ENCODE measurements at places on chromosomes 6 and 20. TPM values are rescaled to one million over a fixed set of nuclear protein-coding genes. Genes with fewer than 3 reads are reported as not detected.

DNA sequence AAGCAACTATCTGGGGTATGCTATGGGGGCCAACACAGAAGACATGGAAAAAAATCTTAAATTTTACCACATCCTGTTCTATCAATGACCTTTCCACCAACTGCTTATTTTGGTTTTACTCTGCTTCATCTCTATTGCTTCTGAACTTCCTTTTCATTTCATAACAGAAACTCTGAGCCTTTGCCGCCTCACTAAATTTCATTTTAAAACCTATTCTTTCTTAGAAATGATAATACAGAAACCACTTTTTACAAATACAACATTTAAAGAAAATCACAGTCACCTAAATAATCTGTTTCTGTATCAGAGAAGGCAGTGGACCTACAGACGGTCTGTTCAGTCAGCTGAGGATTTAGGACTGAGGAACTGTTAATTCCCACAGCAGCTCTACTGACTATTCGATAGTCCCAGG lies 117.5 kb downstream of the KCNQ5 start:
- no peaks in the 10 kb centered on the region for H3K27me3 ChIP-seq
- peaks cover 28% of the 10 kb centered on the region for H3K4me1 ChIP-seq
- no peak overlapping the region for H3K27ac ChIP-seq
- no peak overlapping the region for H3K4me3 ChIP-seq
- no peak for DNase-seq

The CHMP4B gene
- 94.1 TPM for total RNA-seq

DNA sequence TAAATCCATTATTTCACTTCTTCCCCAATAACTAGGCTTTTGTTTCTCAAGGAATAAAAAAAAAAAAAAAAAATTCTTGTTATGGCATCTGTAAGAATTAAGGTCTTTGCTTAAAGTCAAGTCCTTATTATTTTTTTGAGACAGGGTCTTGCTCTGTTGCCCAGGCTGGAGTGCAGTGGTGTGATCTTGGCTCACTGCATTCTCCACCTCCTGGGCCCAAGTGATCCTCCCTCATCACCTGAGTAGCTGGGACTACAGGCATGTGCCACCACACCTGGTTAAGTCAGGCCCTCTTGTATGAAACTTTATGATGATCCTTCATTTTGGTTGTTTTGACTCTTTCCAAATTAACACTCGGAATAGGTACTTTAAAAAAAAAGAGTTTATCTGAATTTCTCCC lies 17.3 kb downstream of the DSTN start:
- DNase-seq = no peak
- peaks cover 12% of the 10 kb centered on the region for H3K36me3 ChIP-seq
- H3K4me3 ChIP-seq = no peak overlapping the region
- H3K27me3 ChIP-seq = no peaks in the 10 kb centered on the region
- H3K4me1 ChIP-seq = peaks cover 25% of the 10 kb centered on the region

The CST2 gene
- not detected for total RNA-seq

DNA sequence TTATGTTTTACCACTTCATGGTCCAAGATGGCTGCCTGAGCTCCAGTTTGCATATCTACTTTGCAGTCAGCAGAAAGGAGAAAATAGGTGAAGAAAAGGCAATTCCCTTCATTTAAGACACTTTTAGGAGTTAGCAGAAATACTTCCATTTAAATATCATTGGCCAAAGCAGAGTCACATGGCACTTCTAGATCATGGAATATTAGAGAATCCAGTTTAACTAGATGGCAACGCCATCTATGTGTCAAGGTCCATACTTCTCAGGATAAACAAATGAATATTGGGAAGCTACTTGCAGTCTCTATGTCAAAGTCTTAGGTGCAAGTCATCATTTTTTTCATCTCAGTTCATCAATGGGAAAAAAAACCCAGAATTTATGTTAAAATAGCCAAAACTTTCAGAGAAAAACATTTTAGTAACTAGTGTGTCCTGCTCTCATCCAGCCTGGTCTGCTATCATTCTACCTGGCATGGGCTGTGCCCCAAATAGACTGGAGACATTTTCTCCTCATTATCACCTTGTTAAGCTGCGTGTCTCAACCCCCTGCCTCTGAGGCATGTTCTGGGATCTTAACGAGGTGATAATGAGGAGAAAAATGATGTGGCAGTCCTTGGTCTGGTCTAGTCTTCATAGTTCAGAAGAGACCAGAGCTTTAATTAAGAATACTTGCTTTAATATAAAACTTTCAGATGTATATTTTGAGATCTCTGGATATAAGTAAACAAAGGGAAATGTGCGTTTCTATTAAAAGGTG lies 227.3 kb downstream of the TBX18 start:
- H3K4me1 ChIP-seq = no peaks in the 10 kb centered on the region
- no peak overlapping the region for H3K27ac ChIP-seq
- no peaks in the 10 kb centered on the region for H3K36me3 ChIP-seq
- H3K27me3 ChIP-seq = no peaks in the 10 kb centered on the region
- no peak for DNase-seq

The LRRC73 gene
- 0.18 TPM for total RNA-seq

DNA sequence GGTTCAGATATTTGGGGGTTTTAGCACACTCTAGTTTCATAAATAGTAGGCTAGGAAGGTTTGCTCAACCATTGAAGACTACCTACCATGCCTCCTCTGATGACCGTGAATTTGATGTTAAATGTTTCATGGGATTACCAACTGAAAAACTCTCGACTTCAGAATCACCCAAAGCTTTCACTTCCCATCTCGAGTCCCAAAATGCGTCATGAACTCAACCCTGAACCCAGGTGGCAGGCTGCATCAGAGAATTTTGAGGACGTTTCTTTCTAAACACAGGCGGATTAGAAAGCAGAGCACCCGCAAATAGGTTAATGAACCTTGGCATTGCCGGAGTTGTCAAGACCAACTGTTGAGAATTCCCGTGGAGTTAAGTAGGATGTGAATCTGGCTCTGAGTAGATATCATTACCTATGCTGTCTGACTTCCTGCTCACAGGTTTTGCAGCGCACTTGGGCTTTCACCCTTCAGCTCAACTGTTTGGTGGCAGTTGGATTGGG lies 98.4 kb upstream of the ADTRP start:
- H3K4me3 ChIP-seq = no peak overlapping the region
- H3K27me3 ChIP-seq = no peaks in the 10 kb centered on the region
- no peak for DNase-seq
- no peak overlapping the region for H3K27ac ChIP-seq
- H3K36me3 ChIP-seq = no peaks in the 10 kb centered on the region

- no peaks in the 10 kb centered on the region for H3K36me3 ChIP-seq
- DNase-seq = no peak
- no peaks in the 10 kb centered on the region for H3K4me1 ChIP-seq
- no peak overlapping the region for H3K27ac ChIP-seq
- H3K4me3 ChIP-seq = no peak overlapping the region
- H3K27me3 ChIP-seq = peaks cover 4% of the 10 kb centered on the region
Measured at GRCh38 chr6:146090474-146090873, 61.6 kb downstream of the GRM1 start.

- no peaks in the 10 kb centered on the region for H3K36me3 ChIP-seq
- no peak overlapping the region for H3K27ac ChIP-seq
- no peak for DNase-seq
Measured at GRCh38 chr6:133230052-133230451, 11.1 kb upstream of the EYA4 start.

DNA sequence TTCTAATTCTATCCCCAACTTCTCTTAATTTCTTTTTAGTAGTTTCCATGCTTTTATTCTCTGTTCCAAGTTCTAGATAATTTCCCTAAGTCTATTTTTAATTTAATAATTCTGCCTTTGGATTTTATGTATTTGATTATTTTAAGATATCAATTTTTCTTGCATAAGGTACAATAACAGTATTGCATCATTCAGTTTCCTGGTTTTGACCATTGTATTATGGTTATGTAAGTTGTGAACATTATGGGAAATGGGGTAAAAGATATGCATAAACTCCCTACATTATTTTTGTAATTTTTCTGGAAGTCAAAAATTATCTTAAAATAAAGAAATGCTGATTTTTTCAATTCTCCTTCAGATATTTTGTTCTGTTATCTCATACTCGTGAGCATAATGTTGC lies 21.1 kb upstream of the CENPW start:
- no peak overlapping the region for H3K27ac ChIP-seq
- DNase-seq = no peak
- H3K27me3 ChIP-seq = peaks cover 9% of the 10 kb centered on the region
- H3K4me1 ChIP-seq = no peaks in the 10 kb centered on the region
- H3K36me3 ChIP-seq = no peaks in the 10 kb centered on the region
- no peak overlapping the region for H3K4me3 ChIP-seq

DNA sequence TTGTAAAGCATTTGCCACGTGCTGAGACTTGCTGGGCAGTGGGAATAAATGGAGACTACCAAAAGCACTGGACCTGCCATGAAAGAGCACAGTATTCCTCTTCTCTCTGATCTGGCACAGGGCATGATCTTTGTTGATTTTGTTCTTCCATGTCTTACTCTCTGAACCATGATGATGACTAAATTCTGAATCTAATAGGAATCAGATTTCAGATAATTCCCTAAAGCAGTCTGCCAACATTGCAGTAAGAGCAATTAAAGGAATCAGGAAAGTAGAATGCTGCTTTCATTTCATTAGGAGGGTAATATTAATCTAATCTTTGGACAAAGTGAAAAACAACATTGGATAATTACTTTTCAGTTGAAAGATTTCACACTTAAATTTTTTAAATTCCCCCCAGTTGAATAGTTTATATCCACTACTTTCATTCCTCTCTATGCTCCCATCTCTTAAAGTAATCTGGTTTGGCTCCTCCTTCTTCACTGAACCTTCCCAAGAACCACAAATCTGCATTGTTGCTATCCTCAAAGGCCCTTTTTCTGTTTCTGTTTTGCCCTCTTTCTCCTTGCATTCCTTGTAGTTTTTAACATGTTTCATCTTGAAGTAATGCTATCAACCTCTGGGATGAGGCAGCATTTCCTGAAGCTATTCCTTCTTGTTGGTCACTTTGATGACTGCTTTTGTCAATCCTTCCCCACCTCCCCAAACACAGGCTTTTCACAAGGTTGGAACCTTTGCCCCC lies 243.2 kb upstream of the TENT5A start:
- H3K27me3 ChIP-seq = no peaks in the 10 kb centered on the region
- no peak overlapping the region for H3K27ac ChIP-seq
- no peak for DNase-seq

DNA sequence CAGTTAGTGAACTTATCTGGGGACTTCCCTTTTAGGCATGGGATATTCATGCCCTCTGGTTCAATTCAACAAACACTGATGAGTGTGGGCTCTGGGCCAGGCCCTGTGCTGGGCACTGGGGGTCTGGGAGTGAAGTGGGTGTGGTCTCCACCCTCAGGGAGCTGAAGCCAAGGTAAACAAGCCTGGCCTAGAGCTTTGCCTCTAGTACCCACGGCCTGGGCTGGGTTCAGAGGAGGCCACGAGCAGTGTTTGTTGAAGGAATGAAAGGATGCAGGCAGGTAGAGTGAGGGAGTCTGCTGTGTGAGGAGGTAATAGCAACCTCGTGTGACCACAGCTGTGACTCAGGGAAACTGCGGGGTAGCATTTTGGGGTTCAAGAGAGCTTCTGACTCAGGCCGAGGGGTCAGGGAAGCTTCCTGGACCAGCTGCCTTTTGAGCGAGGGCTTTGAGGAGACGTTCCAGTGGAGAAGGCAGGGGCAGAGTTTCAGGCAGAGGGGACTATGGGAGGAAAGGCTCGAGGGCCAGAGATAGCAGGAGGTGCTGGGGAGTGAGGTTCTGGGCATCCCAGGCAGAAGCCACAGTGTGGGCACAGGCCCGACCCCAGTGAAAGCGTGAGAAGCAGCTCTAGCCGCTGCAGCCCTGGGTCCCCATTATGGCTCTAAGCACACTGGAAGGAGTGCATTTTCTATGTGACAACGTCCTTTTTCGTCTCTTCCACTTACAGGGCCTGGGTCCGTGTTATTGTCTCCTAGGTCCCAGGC lies 5.6 kb downstream of the MYLK2 start:
- DNase-seq = no peak
- peaks cover 4% of the 10 kb centered on the region for H3K4me1 ChIP-seq
- no peak overlapping the region for H3K4me3 ChIP-seq
- H3K27ac ChIP-seq = no peak overlapping the region
- no peaks in the 10 kb centered on the region for H3K36me3 ChIP-seq
- no peaks in the 10 kb centered on the region for H3K27me3 ChIP-seq

DNA sequence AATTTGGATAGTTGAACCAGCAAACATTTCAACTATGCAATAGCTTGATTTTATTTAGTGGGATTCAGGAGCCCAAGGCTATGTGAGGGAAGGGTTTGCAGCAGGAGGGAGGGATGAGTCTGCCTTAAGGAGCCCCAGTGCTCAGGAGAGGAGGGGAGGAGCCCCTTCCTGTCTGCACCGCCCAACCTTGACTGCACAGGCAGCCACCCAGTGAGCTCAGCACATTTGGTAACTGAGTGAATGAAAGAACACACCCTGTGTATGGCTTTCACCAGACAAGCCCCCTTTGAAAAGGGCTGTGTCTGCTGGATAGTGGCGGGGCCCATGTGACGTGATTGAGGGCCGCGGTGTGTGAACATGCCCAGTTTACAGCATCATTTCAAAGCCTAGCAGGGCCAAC lies 17.0 kb downstream of the DACT2 start:
- no peak for DNase-seq
- H3K4me3 ChIP-seq = no peak overlapping the region
- H3K27ac ChIP-seq = no peak overlapping the region
- H3K36me3 ChIP-seq = no peaks in the 10 kb centered on the region

DNA sequence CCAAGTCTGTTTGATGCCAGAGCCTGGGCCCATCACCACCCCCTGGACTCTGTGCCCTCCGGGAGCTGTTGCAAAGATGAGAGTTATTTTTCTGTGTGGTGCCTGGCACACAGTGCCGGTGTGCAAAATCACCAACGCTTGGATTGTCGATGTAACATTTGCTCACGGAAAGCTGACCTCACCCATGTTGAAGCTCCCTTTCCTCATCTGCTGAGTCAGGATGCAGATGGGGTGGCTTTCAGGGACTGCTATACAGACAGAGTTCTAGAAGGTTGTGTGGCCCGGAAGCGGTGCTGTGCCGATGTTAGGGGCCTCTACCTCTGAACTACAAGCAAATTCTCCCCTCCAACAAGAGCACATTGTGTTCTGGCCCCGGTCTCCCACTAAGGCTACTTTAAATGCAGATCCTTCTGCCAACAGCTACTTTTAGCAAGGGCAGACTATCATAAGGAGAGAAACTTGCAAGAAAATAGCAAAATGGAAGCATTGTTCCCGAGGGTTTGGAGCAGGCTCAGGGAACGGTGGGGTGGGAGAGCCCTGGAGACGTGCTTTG lies 34.0 kb downstream of the EYA2 start:
- no peak overlapping the region for H3K27ac ChIP-seq
- H3K36me3 ChIP-seq = no peaks in the 10 kb centered on the region
- H3K4me3 ChIP-seq = no peak overlapping the region
- DNase-seq = no peak
- H3K27me3 ChIP-seq = peaks cover 8% of the 10 kb centered on the region
